Stomach (tissue), 19 donors: ENCODE measurements at places on chromosomes 6 and 20. TPM values are rescaled to one million over a fixed set of nuclear protein-coding genes. Genes with fewer than 3 reads are reported as not detected.

DNA sequence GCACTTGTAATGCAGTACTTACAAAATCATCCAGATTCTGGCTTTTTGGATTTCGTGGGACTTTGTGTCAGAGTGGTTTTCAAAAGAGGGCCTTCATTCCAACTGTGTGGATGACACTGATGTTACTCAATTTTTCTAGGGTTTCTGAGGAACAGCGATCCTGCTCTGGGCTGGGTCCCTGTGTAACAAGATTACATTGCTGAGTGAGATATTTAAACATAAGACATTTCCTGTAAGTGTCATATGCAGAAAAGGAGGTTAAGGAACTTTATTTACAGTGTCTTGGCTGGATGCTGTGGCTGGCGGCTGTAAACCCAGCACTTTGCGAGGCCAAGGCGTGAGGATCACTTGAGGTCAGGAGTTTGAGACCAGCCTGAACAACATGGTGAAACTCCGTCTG is 6.7 kb downstream of the ZFAND3 start:
- no peak for DNase-seq

DNA sequence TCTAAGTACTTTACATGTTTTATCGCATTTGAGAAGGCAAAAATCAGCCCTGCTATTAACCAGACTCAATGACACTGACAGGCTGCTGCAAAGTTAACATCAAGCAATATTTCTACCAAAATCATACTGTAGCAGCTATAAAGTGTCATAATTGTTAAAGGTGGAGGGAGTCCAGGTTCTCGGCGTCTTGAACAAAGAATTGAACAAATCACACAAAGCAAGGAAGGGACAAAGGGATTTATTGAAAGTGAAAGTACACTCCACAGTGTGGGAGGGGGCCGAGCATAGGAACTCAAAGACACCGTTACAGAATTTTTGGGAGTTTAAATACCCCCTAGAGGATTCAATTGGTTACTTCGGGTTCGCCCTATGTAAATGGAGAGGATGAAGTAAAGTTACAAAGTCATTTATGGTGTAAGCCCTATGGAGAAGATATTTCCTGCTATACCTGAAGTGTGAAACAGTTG is 12.9 kb upstream of the ZNF391 start:
- peak; percentile 42 for DNase-seq

DNA sequence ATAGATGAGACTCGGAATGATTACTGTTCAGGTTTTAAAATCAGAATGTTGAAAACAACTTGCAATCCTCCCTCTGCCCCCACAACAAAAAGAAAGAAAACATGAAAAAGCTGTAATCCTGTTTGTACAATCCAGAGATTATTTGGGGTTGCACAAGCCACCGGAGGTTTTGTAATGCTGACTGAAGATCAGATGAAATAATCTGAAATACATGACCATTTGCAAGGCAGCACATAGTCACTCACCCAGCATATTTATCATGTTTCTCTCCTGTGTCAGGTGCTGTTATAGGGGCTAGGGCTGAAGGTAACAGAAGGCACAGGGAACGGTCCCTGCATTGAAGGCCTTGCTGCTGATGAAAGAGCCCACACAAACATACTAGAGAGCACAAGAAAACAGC is 85.3 kb downstream of the SIM1 start:
- DNase-seq, result no peak

- no peak for DNase-seq
Measured at GRCh38 chr6:169976301-169977081, 225.1 kb downstream of the ERMARD start.

DNA sequence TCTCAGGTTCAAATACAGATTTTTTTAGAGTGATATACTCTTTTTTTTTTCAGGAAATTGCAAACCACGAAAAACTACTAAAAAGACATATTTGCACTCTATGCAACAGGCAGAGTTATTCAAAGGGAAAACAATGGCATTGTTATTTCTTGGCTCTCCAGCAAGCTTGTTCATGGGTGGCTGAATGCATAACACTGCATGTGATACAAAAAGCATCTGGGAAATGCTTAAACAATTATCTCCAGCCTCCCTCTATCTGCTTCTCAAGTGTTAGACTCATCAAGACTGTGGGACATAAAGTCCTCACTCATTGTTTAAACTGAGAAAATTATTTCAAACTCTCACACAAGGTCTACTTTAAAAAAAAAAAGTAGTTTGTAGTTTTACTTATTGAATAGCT is 7.3 kb upstream of the COL12A1 start:
- no peak for DNase-seq

GRCh38 chr6:127300411-127300810 is 33.7 kb downstream of the RNF146 start:
- DNase-seq, result no peak

- DNase-seq, result no peak
Measured at GRCh38 chr20:62918147-62918546, 8.2 kb downstream of the DIDO1 start.

- DNase-seq, result no peak
Measured at GRCh38 chr6:31792761-31793171, 2.8 kb downstream of the VARS1 start.

GRCh38 chr6:90274451-90275030 is 22.1 kb downstream of the BACH2 start:
- DNase-seq, result peak; percentile 43

- no peak for DNase-seq
Measured at GRCh38 chr6:5486214-5486613, 224.9 kb downstream of the FARS2 start.

DNA sequence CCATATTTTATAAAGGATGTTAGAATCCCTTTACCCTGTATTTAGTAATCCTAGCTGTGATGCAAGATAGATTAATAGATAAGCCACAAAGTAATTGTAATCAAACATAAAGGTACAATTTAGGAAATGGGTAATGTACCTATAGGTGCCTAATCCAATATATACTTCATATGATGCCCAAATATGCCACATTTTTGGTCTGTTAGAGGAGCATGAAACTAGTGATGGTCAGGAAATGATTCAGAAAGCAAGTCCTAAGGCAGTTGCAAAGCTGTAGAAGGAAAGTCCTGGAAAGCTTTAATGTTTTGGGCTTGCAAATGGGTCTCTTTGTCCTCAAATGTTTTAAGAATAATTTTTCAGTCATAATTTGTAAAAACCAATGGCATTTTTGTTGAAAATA is 76.6 kb upstream of the PTPRK start:
- DNase-seq, result no peak

DNA sequence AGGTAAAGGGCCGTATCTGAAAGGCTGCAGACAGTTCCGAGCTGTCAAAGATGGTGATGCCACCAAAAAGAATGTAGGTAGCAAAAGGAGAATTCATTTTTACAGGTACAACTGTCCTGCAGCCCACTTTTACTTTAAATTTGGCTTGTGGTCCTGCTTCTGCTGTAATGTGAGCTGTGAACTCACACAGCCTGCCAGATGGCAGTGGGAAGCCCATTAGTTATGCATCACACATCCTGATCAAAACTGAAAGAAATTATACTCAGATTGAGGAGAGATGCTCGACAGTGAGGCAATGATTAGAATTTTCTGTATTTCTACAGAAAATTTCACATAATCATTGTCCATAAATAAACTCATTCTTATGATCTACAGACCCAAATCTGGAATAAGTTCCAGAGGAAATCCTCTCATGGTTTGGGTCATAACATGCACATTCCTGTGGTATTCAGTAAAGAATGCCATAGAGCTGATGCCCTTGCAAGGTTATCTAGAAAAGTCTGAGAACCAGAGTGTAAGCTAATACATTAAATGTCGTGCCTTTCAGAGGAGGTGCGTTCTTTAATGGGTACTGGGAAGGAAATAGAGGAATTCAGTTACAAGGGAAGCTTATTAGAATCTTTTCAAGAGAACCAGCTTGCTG is 23.9 kb upstream of the E2F3 start:
- DNase-seq, result peak; percentile 12

- DNase-seq, result peak; percentile 46
Measured at GRCh38 chr6:27518881-27519795, 46.2 kb upstream of the ZNF184 start.

DNA sequence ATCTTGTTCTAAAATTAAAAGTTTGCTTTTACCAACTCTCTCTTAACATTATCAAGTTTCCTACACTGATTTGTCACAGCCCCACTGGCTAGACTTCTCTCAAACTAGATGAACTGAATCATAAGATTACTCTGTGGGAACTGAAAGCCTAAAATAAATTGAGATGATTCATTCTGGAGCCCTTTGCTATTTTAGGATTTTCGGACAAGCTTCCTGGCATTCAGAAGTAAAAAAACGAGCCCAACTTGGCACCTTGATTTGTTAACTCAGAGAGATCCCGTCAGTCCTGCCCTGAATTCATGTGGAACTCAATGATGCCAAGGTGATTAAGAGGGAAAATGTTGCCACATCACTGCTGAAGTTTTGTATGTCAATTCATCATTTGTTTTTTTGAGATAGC is 122.0 kb upstream of the NRSN1 start:
- DNase-seq, result no peak

DNA sequence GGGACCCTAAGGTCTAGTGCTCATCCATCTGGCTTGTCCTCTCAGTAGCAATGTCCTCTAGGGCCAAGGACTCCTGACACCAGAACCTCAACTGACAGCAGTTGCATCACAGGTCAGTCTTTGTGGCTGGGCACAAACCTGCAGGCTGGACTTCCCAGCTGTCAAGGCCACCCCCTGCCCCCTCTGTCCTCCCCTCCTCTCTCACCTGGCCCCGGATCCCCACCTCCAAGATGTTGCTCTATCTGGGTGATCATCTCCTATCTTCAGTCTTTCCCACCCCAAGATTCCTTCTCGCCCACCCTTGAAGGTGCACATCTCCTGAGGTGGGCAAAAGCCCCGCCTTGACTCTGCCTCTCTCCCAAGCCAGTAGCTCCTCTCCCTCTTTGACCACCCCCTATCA is 131.8 kb upstream of the SRSF6 start:
- DNase-seq, result no peak

- no peak for DNase-seq
Measured at GRCh38 chr6:40371095-40371494, 216.1 kb downstream of the LRFN2 start.

GRCh38 chr6:89972025-89972381 is 77.7 kb downstream of the GJA10 start:
- no peak for DNase-seq

- DNase-seq, result peak; percentile 3
Measured at GRCh38 chr20:57653546-57653900, 33.3 kb upstream of the ZBP1 start.

DNA sequence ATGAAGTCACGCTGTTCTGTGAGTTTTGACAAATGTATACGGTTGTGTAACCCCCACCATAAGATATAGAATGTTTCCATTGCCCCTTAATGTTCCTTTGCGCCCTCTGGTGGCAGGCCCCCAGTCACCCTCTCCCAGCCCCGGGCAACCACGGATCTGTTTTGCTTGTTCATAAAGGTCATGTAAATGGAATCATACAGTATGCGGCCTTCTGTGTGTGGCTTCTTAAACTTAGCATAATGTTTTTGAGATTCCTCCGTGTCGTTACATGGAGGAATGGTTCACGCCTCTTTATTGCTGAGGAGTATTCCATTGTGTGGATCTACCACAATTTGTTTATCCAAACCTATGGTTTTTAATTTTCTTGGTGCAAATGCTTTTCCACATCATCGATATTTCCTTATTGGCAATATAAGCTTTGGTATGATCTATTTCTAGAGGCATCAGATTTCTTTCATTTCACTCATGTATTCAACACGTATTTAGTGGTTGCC is 28.4 kb downstream of the LYRM2 start:
- DNase-seq, result peak; percentile 72

- DNase-seq, result no peak
Measured at GRCh38 chr6:131443014-131443413, 130.0 kb upstream of the ARG1 start.

Gene PRKN
- total RNA-seq, result 10.8 TPM

Gene DNMT3B
- 17.0 TPM for total RNA-seq

Gene WFDC6
- total RNA-seq, result not detected

Gene GSTA2
- total RNA-seq, result not detected

Gene SLC35D3
- not detected for total RNA-seq

Gene PET117
- 4.6 TPM for total RNA-seq

Gene ENPP4
- total RNA-seq, result 13.8 TPM

Gene ZSCAN23
- total RNA-seq, result not detected

Gene MACROD2
- total RNA-seq, result 31.3 TPM
